GM23248 (cell line): ENCODE measurements at places on chromosomes 2 and 18.

GRCh38 chr2:127455566-127456493 is 37.6 kb downstream of the PROC start:
- DNase-seq = no peak
- no peak overlapping the region for H3K27ac ChIP-seq
- H3K4me1 ChIP-seq = no peaks in the 10 kb centered on the region
- H3K4me3 ChIP-seq = no peak overlapping the region

DNA sequence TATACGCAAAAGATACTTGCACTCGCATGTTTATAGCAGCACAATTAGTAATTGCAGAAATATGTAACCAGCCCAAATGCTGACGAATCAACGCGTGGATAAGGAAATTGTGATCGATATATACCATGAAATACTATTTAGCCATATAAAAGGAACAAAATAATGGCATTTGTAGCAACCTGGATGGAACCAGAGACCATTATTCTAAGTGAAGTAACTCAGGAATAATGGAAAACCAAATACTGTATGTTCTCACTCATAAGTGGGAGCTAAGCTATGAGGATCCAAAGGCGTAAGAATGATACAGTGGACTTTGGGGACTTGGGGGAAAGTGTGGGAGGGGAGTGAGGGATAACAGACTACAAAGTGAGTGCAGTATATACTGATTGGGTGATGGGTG is 1008.0 kb upstream of the CRIM1 start:
- H3K27ac ChIP-seq = no peak overlapping the region
- H3K36me3 ChIP-seq = no peaks in the 10 kb centered on the region
- H3K27me3 ChIP-seq = no peaks in the 10 kb centered on the region
- H3K4me1 ChIP-seq = no peaks in the 10 kb centered on the region
- DNase-seq = no peak

DNA sequence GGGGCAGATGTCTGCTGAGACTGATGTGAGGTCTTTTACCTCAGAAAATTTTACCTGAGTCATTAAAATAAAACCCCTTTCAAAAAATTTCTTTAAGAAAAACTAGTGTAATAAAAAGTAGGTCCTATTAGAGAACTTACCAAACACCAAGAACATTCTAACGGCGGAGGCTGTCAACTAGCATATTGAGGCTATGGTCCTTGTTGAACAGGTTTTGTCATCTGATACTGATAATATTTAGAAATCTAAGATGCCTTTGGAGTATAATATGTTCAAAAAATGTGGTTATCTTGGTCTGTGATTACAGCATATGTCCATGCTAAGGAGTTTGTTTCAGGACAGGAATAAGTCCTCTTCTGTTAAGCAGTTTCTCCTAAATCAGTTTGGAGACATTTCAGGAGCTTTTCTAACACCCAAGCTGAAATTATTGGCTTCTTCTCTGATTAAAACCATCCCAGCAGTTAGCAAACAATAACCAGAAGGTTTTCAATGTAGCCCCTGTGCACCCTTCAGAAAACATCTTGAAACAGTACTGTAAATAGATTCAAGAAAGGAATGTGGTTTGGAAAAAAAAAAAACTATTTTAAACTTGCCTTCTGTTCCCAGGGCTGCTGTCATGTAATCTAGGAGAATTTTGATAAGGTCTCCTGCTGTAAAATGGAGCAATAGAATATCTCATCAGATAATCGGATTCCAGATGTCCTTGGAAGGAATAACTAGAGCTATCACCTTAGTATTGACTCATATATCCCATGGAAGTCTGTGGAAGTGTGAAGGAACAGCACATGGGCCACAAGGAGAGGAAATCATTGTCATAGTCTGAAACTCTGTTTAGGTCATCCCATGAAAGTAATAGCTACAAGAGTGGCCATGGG is 58.7 kb upstream of the B3GNT2 start:
- no peak overlapping the region for H3K4me3 ChIP-seq
- no peaks in the 10 kb centered on the region for H3K36me3 ChIP-seq
- H3K27me3 ChIP-seq = no peaks in the 10 kb centered on the region
- no peak overlapping the region for H3K27ac ChIP-seq
- DNase-seq = no peak
- H3K4me1 ChIP-seq = no peaks in the 10 kb centered on the region

- no peak for DNase-seq
- no peak overlapping the region for H3K27ac ChIP-seq
- H3K27me3 ChIP-seq = peaks cover 28% of the 10 kb centered on the region
- H3K36me3 ChIP-seq = no peaks in the 10 kb centered on the region
- no peaks in the 10 kb centered on the region for H3K4me1 ChIP-seq
These were observed 163.0 kb downstream of the FAM210A start for GRCh38 chr18:13563390-13563805.

GRCh38 chr18:50848991-50849390 is 29.2 kb upstream of the MRO start:
- H3K27me3 ChIP-seq = no peaks in the 10 kb centered on the region
- no peak overlapping the region for H3K4me3 ChIP-seq
- H3K27ac ChIP-seq = no peak overlapping the region
- no peaks in the 10 kb centered on the region for H3K36me3 ChIP-seq
- peaks cover 18% of the 10 kb centered on the region for H3K4me1 ChIP-seq

DNA sequence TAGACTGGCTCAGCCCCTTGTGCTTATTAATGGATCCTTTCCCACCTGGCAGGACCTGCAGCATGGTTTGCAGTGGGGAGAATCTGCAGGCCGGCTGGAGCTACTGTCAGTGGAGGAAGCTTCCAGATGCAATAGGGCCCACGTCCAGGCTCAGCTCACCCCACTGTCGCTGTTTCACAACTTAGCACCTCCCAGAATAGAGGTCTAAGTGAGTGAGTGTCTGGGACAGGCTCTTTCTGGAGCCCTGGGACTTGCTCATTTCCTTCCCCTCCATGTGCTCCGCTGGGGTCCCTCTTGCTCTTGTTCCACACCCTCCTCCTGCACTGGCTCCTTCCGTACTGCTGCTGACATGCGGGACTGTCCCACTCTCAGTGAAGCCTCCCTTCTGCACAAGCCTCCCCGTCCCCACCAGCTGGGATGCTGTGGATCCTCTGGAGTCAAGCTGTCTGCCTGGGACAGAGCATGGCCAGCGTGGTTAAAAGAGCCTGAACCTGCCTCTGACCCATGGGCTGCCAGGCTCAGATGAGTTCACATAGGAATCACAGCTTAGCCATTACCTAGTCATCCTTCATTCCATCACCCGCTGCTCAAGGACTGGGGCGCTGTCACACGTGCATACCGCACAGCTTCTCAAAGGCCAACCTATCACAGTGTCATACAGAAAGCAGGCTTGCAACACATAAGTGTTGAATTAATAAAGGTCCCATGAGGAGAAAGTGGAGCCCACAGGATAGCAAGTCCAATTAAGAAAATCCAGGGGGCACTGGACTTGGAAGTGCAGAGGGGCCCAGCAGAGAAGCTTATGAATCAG is 135.9 kb downstream of the ACKR3 start:
- H3K27ac ChIP-seq = no peak overlapping the region
- no peaks in the 10 kb centered on the region for H3K27me3 ChIP-seq
- peak; percentile 74 for DNase-seq
- no peak overlapping the region for H3K4me3 ChIP-seq

GRCh38 chr18:75291460-75291859 is 80.9 kb downstream of the TSHZ1 start:
- H3K36me3 ChIP-seq = no peaks in the 10 kb centered on the region
- H3K4me1 ChIP-seq = no peaks in the 10 kb centered on the region
- no peaks in the 10 kb centered on the region for H3K27me3 ChIP-seq
- DNase-seq = no peak
